GM12892 (cell line): ENCODE measurements at places on chromosomes 13 and 19.

DNA sequence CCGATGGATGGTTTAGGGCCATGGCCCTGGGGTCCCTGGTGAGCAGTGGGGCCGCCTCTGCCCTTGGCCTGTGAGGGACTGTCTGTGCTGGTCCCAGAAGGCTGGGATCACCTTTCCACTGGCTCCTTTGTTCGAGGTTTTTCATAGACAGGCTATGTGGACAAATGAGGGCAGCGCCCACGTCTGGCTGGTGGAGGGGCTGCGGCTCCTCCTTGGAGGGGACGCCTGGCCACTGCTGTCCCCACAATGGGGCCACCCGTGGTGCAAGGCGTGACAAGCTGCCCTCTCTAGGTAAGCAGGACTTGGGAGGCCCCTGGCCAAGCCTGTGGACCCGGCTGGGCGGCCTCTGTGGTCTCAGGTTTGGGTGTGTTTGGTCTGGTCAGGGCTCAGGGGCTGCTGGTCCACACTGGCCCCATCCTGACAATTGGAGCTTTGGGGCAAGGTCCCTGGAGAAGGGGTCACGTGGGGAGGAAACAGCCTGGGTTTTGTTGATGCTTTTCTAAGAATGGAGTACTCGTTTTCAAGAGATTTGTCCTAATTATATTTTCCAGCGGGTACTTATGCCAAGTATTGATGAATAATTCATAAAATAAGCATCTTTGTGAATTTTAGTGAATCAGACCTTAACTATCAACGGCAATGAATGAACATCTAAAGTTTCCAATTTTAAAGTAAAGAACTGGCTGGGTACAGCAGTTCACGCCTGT, 33.3 kb downstream of the MCF2L start:
- no peak for DNase-seq

DNA sequence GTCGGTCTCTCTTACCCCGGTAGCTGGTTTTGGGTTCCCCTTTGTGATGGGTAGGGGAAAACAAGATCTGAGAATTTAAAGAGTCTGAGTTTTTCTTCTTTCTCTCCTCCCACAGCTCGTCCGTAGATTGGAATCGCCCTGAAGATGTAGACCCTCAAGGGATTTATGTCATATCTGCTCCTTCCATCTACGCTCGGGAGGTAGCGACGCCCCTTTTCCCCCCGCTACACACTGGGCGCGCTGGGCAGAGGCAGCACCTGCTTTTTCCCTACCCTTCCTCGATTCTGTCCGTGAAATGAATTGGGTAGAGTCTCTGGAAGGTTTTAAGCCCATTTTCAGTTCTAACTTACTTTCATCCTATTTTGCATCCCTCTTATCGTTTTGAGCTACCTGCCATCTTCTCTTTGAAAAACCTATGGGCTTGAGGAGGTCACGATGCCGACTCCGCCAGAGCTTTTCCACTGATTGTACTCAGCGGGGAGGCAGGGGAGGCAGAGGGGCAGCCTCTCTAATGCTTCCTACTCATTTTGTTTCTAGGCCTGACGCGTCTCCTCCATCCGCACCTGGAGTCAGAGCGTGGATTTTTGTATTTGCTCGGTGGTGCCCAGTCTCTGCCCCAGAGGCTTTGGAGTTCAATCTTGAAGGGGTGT, 7.1 kb upstream of the SELENOV start:
- no peak for DNase-seq

GRCh38 chr19:7579182-7579581, 16.5 kb upstream of the CAMSAP3 start:
- no peak for DNase-seq

- DNase-seq = peak; percentile 22
Measured at GRCh38 chr19:28878862-28879566, 333.9 kb downstream of the UQCRFS1 start.

GRCh38 chr13:106597749-106598395, 29.9 kb upstream of the ARGLU1 start:
- DNase-seq = no peak

GRCh38 chr13:44575741-44576350, at the start of gene TSC22D1:
TSC22D1 (minus strand) TSS chr13:44576330; CDS start chr13:44576074, 256 bp downstream.
- peak; percentile 23 for DNase-seq

DNA sequence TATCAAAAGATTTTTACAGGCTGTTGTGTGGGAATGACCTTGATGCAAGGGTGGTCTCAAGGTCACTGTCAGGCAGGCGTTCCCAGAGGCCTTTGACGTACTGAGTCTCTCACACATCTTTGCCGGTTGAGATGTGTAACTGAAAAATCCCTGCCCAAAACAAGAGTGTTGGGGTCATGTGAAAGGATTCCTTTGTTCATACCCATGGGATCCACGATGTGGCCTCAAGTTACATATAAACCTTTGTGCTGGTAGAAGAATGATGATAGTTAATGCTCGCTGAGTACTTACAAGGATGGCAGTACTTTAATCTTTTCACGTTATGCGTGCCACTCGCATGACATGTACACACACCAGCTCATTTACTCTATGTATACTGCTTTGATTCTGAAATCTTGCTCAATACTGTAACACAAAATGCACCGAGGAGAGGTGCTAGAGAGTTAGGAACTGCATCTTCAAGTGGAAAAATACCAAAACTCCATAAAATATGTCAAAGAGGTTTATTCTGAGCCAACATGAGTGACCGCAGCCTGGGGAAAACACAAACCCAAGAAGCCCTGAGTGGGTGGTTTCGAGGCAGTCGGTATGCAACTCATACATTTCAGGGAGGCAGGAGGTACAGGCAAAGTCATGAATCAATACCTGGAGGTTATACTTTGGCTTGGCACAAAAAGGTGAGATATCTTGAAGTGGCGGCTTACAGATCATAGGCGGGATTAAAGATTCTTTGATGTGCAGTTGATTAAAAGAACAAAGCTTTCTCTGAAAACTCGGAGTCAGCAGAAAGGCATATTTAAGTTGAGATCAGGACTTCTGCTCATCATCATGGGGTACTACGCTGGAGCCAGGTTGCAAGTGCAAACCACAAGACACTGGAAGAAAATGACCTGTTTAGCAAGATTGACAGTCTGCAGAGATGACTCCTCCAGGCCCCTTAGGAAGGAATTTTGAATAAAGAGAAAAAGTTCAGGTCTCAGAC, 87.4 kb upstream of the ARHGEF7 start:
- no peak for DNase-seq

DNA sequence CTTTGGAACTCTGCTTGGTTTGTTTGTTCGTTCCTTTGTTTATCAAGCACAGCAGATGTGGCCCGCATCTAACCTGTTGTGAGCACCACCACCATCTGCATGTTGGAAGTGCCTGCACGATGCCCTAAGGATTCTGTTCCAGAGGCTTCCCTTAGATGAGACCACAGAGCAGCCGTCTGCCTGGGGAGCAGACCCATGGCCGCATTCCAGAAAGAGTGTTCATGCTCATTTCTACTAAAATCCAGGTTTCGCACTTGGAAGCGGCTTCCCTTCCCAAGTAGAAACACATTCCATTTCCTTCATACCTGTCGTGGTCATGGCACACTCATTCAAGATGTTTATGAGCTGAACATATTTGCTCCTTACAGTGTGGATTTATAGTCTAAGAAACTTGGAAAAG, 27.2 kb downstream of the COL4A2 start:
- DNase-seq = no peak

DNA sequence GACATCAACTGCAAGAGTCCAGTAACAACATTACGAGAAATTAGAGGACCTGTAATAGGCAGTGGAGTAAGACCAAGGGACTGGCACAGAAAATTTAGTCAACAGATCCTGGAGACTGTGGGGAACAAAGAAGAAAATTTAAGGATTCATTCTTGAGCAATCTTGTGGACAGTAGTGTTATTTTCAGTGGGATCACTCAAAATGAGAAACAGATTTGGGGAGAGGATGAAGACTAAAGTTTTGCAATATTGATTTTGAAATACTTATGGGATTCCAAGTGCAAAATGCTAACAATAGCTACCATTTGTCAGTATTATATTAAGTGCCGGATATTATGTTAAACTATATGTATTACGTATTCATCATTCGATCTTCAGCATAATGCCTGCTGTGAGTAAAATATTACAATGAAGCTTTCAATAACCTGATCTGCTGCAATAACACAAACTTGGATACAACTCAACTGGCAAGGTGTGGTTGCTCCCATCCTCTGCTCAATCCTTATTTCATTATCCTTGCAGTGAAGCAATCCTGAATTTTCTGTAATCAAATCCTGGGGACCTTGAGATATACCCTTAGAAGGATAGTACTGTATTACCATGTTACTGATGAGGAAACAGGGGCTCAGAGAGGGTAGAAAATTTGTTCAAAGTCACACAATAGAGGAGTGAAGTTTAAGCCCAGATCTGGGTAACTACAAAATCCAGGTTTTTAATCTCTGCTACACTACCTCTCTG, 84.2 kb downstream of the SACS start:
- DNase-seq = no peak

DNA sequence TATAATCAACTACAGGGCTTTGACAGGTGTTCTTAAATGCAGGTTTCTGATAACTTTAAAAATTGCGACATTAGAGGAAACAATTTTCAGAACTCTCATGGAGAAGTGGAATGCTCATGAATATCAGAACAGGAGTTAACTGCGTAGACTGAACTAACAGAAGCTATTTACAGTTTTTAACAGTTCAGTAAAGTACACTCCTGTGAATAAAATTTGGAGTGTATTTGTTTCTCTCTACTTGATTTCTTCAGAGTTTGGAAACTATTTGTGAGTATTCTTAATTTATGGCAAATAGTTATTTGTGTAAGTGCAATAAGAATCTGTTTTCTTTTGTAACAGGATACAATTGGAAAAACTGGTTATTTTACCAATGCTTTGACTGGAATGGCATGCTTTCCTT, 114.4 kb downstream of the TNFRSF19 start:
- no peak for DNase-seq

- DNase-seq = peak; percentile 20
Measured at GRCh38 chr13:32838945-32839344, 177.3 kb upstream of the KL start.

DNA sequence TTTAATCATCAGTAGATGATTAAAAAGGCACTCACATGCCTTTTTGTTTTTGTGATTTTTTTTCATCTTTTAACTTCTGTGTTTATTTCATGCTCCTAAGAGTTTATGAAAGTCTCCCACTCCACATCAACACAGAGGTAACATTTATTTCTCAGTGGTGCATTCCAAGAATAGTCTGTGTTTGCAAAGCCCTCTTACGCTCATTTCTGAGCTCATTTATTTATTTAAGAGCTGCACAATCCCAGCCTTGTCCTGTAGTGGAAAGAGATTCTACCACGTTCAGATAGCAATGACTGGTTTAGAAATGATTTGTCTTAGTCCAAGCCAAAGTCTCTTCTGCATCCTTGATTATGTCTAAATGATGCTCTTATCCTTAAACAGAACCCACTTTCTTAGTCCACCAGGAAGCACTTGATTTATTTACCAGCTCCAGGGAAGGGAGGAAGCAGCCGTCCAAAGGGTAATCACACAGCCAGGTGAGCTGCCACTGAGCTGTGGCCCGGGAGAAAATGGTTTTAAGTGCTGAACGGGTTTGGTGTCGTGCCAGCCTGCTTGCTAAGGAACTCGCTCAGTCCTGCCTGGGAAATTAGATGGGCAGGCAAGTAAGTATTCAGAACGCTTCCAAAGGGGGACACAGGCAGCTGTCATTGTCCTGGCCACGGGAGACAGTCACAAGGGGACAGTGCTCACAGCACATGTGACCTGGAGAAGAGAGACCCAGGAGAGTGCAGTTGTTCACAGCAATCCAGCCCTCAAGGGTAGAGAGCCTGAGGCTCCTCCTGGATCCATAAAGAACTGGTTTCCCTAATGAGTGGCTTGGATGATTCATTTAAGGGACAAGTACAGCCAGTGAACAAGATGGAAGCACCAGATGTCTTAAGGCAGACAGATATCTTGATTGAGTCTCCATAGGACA, 131.8 kb upstream of the WASF3 start:
- no peak for DNase-seq

DNA sequence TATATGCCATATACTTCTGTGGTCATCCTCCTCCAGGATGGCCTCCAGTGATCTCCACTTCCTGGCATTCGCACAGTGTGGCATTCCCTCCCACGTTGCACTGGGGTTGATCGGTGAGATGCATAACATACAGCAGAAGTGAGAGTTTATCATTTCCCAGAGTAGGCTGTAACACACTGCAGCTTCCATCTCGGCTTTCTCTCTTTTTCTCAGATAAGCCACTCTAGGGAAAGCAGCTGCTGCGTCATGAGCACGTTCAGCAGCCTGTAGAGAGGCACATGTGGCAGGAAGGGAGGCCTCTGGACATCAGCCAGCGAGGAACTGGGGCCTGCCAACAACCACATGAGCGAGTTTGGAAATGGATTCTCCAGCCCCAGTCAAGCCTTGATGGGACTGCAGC, 807.1 kb downstream of the DIAPH3 start:
- no peak for DNase-seq
